ENCODE measurements at places on chromosomes 11 and 22.

GRCh38 chr11:34478845-34479663, 34.5 kb downstream of the ELF5 start:
- no peak for DNase-seq

GRCh38 chr22:18906896-18907295, 776 bp downstream of the DGCR6 start:
- no peak for DNase-seq

DNA sequence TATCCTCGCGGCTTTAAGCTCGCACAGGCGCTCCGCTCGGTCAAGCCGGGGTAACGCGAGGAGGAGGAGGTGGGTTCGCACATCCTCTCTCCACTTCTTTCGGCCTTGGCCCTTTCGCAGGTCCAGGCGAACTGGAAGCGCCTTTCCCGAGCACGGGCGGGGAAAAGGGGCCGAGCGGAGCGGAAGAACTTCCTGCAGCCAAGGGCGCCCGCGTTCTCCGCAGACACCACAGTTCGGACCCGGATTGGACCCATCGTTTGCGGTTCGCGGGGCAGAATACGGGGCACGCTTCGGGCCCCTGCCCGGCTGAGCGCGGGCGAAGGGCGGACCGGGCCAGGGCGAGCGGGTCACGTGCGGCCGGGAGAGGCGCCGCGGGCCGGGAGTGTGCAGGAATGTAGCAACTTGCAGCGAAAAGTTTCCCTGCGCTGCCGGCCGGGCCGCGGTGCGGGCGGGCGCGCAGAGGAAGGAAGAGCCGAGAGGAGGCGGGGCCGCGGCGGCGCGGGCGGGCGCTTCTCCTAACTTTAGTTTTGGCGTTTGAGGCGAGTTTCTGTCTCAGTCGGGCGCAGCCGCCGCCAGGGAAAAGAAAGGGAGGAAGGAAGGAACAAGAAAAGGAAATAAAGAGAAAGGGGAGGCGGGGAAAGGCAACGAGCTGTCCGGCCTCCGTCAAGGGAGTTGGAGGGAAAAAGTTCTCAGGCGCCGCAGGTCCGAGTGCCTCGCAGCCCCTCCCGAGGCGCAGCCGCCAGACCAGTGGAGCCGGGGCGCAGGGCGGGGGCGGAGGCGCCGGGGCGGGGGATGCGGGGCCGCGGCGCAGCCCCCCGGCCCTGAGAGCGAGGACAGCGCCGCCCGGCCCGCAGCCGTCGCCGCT, at the start of gene YAP1:
Gene YAP1 (plus strand): TSS at position 552 of the 865 bp plus-strand sequence. CDS start 402 bp downstream, outside the sequence.
- peak; percentile 30 for DNase-seq

- DNase-seq, result peak; percentile 60
These were observed 29.9 kb downstream of the ALG9 start for GRCh38 chr11:111841370-111842053.

- DNase-seq, result no peak
These were observed 96.3 kb upstream of the RAB1B start for GRCh38 chr11:66172146-66172545.

GRCh38 chr22:43164636-43165035, 13.3 kb downstream of the TSPO start:
- no peak for DNase-seq

DNA sequence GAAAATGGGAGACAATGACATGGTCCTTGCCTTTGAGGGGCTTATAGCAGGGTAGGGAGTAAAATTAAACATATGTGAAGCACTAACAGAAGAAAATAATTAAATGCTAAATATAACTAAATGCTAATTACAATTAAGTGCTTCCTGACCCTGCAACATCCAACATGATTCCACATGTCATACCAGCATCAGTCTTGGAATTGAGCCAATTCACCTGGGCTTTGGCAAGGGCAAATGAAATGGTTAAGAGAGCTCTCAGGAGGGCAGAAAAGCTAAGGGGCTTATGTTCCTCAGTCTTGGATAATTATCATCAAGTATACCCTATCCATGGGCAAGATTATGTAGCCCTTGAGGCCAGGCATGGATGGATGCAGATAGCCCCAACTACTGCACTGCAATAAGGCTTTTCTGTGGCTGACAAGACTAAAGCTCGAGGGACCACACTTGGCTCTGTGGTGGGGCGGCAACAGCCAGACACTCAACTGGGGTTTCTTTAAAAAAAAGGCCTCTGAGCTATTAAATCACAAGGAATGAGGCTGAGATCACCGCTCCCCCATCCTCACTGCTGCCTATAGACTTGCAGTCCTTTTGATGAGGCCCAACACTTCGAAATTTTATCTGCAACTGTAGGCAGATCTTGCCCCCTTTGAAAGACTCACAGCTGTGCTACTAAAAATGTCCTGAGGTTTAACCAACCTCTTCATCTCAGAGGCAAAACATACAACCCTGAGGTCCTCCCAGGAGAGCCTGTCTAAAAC, 39.0 kb downstream of the IL18BP start:
- DNase-seq, result no peak

DNA sequence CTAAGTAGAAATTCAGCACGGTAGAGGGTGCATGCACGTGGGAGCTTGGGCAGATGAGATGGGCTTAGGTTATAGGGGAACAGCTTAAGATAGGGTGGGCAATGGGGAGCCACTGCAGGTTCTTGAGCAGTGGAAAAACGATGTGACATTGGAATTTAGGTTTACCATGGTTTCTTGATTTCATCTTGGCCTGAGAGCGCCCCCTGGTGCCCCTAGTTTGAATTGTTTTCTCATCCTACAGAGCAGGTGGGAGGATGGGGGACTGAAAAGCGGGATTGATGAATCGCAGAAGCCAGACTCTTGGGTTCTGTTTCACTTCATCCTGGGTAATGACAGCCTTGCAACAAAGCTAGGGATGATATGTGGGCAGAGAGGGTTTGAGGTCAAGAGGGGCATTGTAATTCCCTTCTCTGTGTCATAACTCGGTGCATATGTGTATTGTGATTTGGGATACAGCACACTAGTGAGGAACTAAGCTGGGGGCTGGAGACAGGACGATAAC, 6.7 kb upstream of the MCAM start:
- peak; percentile 33 for DNase-seq

DNA sequence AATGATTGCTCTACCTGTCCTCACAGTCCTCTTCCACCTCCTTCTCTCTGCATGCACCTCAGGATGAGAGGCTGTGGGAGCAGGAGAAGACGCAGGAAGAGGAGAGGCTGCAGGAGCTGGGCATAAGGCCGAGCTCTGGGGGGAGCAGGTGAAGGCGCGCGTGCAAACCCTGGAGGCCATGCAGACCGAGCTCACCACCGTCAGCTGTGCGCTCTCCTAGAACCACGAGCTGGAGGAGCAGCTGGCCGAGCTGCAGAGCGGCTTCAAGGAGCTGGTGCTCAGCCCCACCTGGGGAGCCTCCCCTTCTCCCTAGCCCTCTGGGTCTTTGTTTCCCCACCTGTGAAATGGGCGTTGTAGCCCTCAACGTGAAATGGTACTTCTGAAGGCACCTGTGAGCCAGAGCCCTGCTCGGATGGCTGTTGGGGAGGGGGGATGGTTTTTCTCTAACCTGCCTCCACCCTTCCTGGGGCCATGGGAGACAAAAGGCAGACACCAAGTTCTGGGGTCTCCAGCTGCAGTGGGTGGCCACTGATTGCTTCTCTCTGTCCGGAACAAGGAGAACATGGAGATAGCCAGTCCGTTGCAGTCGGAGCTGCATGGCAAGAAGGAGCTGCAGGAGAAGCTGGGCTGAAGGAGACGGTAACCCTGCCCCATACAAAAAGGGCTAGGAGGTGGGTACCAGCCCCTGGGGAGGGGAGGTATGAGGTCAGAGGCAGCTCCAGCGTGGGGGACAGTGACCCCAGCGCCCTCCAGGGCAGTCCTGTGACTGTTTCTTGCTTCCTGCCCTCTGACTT, 65.2 kb upstream of the A4GALT start:
- DNase-seq, result no peak

DNA sequence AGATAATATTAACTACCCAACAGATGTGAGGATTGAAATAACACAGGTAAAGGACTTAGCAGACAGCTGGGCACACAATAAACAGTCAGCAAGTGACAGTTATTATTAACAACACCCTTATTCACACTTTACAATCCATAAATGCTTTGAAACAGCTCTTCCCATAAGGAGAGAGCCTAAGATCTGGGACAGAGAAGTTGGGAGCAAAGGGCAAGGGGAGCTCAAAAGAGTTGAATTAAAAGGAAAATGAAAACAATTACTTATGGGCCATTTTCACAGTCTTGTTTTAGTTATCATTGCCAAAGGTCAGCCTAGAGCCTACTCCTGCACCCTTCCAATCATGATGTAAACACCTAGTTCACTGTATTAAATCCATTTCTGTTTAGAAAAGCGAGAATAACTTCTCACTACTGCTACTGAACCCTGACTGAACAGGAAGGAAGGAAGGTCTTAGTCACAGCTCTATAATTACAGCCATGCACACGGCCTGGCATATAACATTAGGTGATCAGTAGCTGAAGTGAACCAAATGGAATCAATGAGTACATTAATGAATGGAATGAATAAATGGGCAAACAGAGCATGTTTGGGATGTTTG, 111.3 kb downstream of the PLEKHA7 start:
- DNase-seq, result no peak

DNA sequence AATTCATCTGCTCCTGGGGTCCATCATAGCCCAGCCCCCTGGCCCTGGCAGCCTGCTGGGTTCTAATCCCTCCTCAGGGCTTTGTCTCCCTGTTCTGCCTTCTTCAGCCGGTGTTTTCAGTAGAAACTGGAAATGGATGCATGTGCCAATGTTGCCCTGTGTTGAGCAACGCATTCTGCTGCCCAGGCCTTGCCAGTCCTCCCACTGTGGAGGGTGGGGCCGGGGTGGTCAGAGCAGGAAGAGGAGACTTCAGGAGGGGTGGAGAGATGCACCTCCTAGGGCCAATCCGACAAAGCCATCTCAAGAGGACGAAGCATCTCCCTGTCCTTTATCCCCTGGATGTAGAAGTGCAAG, 27.6 kb upstream of the ZBTB16 start:
- no peak for DNase-seq

Data from T-helper 22 cell (primary cell).